ENCODE measurements at places on chromosomes 7 and 10.

GRCh38 chr7:109622320-109622719 is 1052.6 kb downstream of the DNAJB9 start:
- no peak for DNase-seq

DNA sequence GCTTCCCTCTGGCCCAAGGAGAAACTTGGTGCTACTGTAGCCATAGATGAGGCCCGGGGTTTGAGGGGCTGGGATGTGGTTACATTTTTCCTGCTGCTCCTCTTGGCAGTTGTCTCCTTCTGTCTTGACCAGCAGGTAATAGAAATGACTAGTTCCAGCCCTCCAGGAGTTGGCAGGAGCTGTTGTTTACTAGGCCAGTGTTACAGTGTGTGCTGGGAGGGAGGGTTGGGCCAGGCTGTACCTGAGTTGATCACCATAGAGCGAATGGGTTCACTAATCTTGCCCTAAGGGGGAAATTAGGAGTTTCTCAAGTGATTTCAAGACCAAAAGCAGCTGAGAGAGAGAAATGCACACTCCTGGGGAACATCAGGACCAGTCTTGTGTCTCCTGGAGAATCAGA is 34.9 kb downstream of the PAX2 start:
- no peak for DNase-seq

- no peak for DNase-seq
These were observed 106.6 kb upstream of the KCNMA1 start for GRCh38 chr10:77744245-77744644.

GRCh38 chr10:105950410-105950809 is 1214.1 kb downstream of the SORCS1 start:
- DNase-seq = no peak

- no peak for DNase-seq
These were observed 181.4 kb downstream of the IPMK start for GRCh38 chr10:58086144-58086762.
